ENCODE measurements at places on chromosomes 5 and 9. TPM values are rescaled to one million over a fixed set of nuclear protein-coding genes. Genes with fewer than 3 reads are reported as not detected.

Gene GAPT
- not detected for total RNA-seq

Gene GKAP1
- total RNA-seq, result 33.4 TPM

Gene TICAM2
- total RNA-seq, result 0.03 TPM

Gene HTR1A
- total RNA-seq, result not detected

Gene HBEGF
- 2.4 TPM for total RNA-seq

Measured in neural progenitor cell (in vitro differentiated cells).